ENCODE measurements at places on chromosomes 5 and 9.

DNA sequence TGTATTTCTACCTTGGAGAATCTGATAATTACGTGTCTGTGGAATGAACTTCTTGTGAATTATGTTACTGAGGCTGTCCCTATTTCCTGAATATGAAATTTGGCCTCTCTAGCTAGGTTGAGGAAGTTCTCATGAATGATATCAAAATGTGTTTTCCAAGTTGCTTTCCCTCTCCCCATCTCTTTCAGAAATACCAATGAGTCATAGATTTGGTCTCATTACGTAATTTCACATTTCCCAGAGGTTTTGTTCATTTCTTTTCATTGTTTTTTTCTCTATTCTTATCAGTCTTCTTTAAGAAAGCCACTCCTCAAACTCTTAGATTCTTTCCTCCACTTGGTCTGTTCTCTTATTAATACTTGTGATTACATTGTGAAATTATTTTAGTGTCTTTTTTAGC lies 923.8 kb upstream of the CDH9 start:
- DNase-seq, result no peak

DNA sequence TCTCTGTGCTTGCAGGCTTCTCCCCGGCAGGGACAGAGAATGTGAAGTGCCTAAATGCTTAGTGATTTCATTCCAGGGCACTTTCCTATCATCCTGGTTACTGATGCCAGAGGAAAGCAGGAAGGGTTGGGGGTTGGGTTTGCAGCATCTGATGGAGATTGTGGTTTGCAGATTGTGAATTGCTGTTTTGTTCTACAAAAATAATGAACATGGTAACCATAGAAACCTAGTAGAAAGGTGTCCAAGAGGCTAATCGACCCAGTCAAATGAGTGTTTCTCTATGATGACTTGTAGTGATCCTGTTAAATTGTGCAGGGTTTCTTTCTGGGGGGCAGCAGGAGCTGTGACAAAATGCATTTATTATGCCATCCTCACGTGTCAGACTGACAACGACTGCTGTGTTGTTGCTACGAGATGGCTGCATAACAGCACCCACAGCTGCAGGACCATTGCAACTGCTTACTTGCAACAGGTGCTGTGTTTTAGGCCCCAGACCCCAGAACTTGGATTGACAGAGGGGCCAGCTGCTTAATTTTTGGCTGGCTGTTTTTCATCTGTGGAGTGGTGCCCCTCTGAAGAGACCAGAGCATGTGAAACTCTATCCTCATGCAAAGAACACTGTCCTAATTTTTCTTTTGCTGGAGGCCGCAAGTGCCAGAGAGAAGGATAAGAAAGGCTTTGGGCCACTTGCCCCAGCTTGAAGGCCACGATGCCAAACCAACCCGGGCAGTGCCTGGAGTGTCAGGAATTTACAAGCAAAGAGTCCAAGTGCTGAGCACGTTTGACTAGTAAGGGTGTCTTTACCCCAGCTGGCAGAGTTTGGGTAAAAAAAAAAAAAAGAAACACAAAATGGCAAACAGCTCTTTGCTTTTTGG lies 397.8 kb downstream of the GADD45G start:
- DNase-seq, result no peak

DNA sequence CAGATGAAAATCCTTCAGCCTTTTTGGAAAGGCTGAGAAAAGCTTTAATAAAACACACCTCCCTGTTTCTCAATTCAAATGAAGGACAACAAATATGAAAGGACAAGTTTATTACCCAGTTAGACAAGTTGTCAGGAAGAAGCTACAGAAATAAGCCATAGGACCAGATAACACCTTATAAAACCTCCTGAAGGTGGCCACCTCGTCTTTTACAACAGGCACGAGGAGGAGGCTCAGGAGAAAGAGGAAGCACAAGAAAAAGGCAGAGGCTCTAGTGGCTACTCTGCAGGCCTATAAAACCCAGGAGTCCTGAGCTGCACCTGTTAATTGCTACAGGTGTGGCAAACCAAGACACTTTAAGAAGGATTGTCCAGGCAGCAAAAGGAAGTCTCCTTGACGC lies 352.1 kb upstream of the CDH18 start:
- DNase-seq, result no peak

DNA sequence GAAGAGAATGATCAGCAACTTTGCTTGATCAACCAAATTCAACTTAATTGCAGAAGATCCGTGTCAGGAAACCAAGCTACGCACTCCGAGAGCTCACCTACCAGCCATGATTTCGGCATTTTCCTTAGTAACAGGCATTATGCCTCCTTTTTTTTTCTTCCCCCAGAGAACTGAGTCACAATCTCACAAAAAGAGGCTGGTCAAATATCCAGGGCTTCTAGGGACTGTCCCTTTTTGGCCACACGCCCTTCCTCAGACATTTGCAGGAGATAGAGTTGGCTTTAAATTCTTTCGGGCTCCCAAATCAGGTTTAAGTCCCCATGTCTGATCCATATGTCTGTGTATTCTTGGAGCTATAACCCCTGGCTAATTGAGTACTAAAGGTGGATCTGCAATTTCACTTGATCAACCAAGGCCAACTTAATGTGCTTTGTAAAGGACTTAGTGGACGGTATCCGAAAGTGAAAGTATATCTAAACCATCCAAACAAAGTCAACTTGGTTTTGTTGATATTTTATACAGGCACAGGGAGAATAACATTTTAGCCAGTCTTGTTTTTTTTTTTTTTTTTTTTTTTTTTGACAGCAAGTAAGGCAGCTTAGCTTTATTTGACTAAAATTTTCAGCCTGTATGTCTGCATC lies 100.8 kb upstream of the TBCA start:
- DNase-seq, result peak; percentile 14

DNA sequence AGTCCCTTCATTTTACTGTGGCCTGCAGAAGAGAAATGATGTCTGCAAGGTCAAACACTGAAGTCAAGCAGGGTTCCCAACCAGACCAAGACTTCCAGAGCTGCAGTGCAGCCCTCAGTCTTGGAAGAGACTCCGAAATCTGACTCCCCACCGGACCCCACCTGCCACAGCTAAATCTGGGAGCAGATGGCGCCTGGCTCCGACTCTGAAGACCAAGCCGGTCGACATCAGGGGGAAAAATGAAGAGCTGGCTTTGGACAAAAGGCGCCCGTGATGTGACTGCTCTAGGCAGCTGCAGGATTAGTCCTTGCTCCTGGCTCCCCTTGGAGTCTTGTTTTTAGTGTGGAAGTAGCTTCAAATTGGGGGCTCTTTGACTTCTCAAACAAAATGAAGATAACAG lies 72.4 kb upstream of the ZNF622 start:
- no peak for DNase-seq

GRCh38 chr9:3698531-3698930 lies 172.7 kb upstream of the RFX3 start:
- peak; percentile 2 for DNase-seq

DNA sequence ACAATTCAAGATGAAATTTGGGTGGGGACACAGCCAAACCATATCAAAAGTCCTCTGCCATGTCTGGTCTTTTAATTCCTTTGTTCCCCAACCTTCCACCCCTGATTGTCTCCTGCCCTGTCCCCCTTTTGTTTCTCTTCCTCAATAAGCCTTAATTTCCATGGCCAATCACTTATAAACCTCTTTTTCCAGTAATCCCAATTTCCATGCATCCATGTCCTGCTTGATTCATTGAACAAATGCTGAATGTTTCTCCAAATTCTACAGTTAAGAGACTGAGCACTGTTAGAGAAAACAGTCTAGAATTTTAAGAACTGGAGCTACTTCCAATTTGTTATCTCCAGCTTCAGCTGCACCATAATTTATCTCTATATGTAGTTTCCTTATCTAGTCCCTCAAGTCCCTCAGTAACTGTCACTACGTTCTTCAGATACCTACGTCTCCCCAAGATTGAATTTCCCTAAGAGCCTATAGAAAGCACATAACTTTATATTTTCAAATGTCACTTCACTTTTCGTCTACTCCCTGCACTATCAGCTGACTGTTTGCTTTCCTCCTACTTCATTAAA lies 34.2 kb downstream of the TARS1 start:
- no peak for DNase-seq

DNA sequence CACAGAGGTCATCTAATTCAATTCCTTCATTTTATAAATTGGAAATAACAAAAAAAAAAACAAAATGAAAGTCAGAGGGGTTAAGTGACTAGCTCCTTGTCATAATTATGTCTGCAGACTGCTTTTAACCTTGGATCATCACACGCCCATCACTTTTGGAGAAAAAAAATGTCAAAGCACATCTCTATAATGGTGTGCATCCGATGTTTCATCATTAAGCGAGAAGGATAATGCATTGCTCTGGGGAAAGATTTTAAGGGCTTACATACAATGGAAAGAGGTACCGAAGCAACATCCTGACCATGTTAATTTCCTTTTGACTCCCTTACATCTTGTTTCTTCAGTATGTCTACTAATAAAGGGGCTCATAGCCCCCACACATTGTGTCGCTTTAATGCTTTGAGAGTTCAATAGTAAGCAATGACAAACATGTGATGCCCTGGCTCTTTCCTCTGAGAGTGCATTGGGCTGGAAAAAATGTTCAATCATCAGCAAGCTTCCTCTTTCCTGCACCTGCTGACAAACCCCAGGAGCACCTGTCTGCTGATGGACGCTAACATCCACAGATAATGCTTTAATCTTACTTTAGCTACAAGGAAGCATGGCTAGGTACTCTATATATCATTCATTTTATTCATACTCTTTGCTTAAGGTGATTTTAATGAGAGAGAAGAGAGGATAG lies 242.2 kb downstream of the SMARCA2 start:
- DNase-seq, result no peak

- no peak for DNase-seq
Measured at GRCh38 chr9:89466451-89467277, 31.2 kb downstream of the SEMA4D start.

GRCh38 chr5:75567710-75568109 lies 43.5 kb upstream of the ANKDD1B start:
- no peak for DNase-seq

DNA sequence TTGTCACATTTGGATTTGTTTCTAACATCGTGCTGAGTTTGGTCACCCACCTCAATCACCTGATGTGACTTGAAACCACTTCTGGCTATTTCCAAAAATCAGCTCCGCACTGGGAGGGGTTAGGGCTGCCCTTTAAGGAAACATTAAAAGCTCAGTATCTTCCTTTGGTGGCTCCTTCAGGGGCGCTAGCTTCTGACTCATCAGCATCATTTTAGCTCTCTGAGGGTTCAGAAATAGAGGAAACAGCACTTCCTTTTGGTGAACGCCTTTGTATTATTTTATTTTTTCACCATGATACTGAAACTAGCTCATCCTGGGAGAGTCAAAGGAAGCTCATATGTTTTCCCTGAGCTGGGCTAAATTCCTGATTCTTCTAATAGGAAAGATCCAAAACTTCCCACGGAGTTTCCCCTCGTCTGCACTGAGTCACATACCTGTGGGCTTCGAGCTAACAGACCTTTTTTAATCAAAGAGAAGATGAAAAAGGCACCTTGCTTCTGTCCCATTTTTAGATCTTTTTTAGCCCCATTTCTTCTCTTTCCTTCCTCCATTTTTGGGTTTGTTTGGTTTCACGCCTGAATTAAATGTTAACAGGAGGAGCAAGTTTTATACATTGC lies 48.2 kb downstream of the ROPN1L start:
- peak; percentile 33 for DNase-seq

DNA sequence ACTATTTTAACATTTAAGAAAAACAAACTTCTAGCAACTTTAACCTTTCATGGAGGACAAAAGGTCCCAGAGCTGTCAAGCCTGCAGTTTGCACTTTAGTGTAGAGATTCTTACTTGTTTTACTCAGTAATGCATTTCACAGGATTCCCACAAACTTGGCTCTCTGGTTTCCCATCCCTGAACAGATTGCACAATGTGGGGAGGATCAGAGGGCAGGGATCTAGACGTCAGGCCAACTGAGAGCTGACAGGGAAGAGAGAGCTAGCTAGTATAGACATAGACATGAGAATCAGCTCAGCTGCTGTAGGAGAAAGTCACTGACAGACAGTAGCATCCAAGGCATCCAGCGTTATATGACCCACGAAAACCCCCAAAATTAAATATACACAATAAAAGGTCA lies 20.9 kb upstream of the BNIP1 start:
- DNase-seq, result peak; percentile 25

- peak; percentile 18 for DNase-seq
Measured at GRCh38 chr5:3595006-3595961, at the start of gene IRX1. Gene IRX1, plus strand, starts transcription at chr5:3595832. Its CDS starts 274 bp downstream, at chr5:3596106.

DNA sequence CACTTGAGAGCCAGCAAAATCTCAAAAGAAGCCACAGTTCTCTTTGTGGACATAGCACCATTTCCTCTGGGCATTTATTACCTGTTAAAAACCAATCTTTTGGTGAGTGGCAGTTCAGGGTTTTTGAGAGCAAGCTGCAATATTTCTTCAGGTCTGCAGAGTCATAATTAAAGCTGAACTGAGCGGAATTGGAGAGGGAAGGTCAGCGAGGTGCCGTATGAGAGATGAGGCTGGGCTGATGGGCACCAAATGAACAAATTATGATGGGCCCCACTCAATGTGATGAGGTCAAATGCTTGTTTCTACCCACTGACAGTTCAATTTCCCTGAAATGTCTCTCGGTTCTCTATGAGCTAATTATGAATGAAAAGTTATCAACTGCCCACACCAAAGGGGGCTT lies 231.9 kb downstream of the AP3B1 start:
- no peak for DNase-seq

GRCh38 chr9:129648092-129648763 lies 6.3 kb upstream of the ASB6 start:
- no peak for DNase-seq

DNA sequence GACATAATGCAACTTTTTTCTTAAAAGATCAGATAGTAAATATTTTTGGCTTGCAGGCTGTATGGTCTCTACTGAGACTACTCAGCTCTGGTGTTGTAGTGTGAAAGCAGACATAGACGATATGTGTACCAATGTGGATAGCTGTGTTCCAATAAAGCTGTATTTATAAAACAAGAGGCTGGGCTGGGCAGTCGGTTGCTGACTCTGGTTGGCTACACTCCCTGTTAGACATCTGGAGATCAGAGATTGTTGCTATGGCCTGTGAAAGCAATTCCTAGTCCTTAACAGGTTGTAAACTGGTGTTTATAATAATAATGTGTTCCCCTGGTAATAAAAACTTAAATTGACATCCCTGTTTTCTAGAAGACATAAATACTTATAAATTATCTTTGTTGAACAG lies 24.4 kb upstream of the SCAMP1 start:
- no peak for DNase-seq

DNA sequence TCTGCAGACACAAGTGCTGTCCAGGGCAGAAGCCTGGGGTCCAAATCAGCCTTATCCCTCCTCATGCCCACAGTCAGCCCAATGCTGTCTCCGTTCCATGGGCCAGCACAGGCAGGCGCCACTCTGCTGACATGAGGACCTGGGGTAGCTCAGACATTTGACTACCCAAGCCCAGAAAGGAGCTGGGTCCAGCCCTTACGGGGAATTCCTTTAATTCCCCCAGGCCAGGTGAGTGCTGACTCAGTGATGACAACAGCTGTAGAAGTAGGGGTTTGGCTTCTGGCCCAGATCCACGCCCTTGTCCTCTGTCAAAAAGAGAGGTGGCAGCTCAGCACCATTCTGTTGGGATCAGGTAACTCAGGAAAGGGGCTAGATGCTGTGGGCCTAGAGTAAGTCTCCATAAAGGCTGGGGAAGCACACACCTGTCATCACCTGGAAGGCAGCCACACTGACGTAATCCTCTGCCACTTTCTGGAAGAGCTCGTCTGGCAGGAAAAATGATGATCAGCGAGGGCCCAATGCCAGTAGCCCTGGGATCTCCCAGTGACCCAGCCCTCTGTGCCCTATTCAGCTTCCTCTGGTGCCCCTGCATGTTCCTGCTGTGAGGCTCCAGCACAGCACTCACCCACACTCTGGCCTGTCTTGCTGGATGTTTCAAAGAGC lies 1.9 kb downstream of the RAB24 start:
- no peak for DNase-seq

GRCh38 chr5:54206580-54207229 lies 103.7 kb downstream of the ARL15 start:
- DNase-seq, result no peak

GRCh38 chr5:80101993-80102392 lies 66.8 kb downstream of the THBS4 start:
- no peak for DNase-seq
